Stimulated activated CD8-positive, alpha-beta memory T cell treated with anti-CD3 and anti-CD28 coated beads, Interleukin-12 subunit alpha, Interleukin-12 subunit beta, amount 100 ng/mL, for 1 hour (primary cell): ENCODE measurements at places on chromosomes 5 and 9.

DNA sequence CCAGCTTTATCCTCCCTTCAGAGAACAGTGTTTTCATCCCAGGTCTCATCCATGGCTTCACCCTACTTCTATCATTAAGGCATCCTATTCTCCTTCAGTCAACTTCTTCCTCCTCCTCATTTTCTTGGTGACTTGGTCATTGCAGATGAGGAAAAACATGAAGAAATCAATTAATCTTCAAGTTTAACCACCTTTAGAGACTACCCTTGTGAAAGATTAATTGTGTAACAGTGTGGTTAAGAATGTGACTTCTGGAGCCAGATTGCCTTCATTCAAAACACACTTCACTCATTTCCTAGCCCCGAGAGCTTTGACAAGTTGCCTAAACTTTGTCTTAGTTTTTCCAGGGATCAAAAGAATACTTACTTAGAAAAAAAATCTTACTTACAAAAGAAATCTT lies 110.0 kb downstream of the STK32A start:
- DNase-seq, result no peak

GRCh38 chr5:155087036-155087435 lies 73.5 kb downstream of the KIF4B start:
- DNase-seq, result no peak

DNA sequence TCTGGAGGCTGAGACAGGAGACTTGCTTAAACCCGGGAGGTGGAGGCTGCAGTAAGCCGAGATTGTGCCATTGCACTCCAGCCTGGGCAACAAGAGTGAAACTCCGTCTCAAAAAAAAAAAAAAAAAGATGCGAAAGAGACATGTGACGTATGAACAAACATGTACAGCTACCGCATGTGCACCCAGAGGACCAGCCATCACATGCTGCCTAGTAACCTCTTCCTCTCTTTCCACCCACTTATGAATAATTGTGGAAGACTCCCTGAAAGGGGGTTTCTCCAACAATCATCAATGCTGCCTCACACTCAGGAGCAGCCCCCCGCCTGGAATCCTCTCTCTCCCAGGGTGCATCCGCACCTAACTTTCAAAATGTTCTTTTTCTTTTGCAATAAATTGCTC lies 2.2 kb downstream of the SARDH start:
- DNase-seq, result no peak

DNA sequence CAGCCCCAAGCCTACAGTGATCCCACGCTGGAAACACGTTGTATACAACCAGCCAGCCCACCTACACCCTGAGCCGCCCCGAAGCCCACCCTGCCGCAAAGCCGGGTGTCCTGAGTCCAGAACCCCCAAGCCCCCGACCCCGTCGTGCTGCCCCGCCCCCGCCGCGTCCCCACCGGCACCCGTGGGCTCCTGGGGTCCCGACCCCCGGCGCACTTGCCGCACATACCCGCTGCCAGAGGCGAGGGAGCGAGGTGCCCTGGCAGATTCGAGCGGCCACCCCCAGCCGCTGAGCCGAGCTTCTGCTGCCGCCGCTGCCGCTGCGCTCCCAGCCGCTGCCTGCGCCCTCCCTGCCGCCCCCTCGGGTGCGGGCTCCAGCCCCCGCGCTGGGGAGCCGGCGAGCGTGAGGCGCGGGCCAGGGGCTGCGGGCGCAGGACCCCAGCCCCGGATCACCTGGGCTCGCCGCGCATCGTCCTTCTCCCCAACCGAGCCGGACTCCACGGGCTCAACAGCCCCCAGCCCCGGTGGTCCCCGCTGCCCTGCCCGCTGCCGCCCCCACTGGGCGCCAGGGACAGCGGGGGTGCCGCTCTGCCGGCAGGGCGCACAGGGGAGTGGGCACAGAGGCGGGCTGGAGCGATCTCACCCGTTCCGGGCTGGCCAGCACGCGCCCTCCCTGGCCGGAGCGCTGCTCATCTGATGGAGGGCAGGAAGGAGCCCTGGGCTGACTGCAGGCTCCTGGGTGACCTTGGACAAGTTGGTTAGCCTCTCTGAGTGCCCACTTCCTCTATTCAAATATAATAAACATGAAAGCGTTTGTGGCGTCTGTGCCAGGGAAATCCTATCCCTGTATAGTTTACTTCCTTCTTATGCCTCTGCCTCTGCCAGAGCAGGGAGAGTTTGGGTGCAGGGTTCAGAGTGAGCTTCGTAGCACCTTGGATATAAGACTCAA lies at the start of gene HTR4:
TSS of gene HTR4 (minus strand) at position 692 of the 946 bp plus-strand sequence. CDS start 17,513 bp downstream, outside the sequence.
- DNase-seq, result no peak

DNA sequence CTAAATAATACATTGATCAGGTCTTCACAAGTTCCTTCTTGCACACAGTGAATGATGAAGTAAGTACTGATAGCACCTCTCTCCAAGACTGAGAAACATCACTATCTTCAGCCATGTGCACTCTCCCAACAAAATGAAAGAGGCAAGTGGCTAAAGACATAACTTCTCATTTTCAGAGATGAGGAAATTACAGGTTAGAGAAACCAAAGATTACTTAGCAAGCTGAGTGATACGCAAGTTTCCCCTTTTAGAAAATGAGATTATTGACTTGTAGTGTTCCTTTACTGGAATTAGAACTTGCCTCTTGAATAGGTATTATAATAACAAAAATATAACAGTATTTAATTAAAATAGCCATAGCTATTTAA lies 21.6 kb downstream of the CEMIP2 start:
- DNase-seq, result no peak

- DNase-seq, result no peak
These were observed 83.3 kb downstream of the MLLT3 start for GRCh38 chr9:20538956-20539355.

DNA sequence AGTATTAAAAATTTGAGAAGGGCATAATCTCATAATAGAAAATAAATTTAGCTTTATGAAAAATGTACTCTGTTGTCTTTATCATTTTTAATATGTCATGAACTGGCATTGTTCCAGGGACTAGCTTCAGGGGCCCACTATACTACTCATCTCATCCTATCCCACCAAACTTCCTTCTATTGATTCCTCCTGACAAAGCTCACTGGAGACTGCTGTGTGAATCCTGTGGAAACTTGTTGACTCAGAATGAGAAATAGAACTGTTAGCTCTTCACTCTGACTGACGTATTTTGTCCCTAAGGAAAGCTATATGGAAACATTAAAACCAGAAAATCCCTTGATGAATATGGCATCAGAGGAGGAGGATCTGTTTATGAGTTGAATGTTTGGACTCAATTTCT lies 29.8 kb upstream of the BNIP1 start:
- no peak for DNase-seq

- no peak for DNase-seq
These were observed 44.2 kb downstream of the ITGA1 start for GRCh38 chr5:52831786-52832511.

GRCh38 chr5:53035868-53036381 lies 46.8 kb downstream of the ITGA2 start:
- no peak for DNase-seq

DNA sequence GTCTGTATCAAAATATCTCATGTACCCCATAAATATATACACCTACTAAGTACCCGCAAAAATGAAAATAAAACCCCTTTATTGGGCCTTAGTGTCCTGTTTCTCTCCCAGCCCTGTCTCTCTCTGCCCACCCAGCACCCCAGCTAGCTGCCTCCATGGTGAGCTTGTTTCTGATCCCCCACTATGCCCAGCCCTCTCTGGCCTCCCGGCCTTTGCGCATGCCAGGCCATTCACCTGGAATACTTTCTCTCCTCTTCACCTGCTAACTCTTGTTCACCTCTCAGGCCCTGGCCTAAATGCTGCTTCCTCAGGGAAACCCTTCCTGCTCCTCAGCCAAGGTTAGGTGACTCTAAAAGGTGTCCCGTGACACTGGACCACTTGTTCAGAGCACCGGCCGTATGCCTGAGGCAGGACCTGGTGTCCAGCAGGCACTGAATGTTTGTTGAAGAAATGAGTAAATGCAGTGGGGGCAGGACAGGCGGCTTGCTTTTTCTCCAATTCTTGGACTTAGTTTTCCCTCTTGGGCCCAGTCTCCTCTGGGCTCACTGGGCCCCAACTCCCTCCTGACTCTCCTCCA lies 58.5 kb downstream of the PSD2 start:
- DNase-seq, result no peak

DNA sequence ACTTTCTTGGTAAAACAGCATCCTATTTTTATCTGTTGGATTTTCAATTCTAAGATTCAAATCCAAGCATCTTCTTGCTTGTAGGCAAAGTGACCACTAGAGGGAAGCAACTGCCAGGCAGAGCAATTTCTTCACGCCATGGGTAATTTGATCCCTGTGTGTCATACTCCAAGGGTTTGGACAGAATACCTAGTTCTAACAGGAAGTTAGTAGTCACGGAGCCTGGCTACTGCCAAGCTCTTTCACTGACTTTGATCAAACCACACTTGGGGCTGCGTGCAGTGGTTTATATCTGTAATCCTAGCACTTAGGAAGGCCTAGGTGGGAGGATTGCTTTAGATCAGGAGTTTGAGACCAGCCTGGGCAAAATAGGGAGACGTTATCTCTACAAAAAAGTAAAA lies 473.6 kb upstream of the TNC start:
- DNase-seq, result no peak

GRCh38 chr9:88015606-88016005 lies 41.3 kb upstream of the CDK20 start:
- DNase-seq, result no peak

- no peak for DNase-seq
These were observed 32.7 kb downstream of the LNPEP start for GRCh38 chr5:96968614-96969013.

DNA sequence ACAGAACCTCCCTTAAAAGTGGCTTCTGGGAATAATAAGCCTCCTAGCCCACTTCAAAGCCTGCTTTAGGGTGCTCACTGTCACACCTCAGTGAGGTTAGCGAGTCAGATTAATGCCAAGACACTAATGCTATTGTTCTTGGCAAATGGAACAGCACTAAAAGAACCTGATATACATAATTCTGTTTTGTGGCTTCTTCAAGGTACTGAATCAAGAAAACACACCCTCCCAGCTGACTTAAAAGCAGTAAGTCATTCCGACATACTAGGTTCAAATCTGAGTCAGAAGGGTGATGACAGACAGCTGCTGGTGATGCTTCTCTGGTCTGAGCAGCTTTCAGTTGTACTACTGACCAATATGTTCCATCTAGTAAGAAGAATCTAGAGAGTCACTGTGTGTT lies 121.6 kb downstream of the OXCT1 start:
- no peak for DNase-seq

DNA sequence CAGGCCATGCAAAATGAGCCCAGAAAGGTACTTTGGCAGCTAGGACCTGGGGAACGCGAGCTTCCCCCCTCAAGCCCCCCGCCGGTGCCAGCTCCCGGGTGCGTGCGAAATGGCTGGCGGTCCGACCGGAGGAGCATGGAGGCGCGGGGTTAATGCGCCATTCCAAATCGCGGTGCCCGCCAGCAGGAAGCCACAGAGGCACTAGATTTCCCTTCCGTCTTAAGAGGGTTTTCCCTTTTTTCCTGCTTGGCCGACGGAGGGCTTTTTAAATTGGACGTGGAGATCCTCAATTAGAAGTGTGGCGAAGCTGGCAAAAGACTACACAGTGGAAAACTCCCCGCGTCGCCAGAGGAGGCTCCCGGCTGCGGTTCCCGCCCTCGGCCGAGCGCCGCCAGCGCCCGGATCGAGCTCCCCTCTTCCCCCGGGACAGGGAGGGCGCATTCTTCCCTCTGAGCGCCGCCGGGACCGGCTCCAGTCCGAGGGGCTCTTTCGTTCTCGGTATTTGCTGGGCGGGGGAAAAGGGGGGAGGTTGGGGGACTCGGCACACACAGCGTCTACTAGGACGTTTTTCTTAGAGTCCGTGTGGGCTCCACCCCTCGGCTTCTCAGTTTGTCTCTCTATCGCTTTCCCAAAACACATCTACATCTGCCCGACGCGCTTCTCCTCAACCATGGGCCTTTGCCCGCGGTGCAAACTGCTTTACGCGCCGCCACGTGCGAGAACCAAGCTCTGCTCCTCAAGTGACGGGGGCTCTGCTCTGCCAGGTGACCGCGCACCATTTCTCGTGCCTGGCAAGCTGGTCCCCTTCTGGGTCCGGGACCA lies 3.0 kb downstream of the GDNF start:
- DNase-seq, result no peak

GRCh38 chr9:111463048-111463447 lies 21.1 kb downstream of the ECPAS start:
- no peak for DNase-seq

GRCh38 chr9:125564631-125565030 lies 142.4 kb downstream of the MAPKAP1 start:
- no peak for DNase-seq

GRCh38 chr9:133237035-133237731 lies 28.1 kb upstream of the OBP2B start:
- no peak for DNase-seq

GRCh38 chr9:94096819-94097577 lies 12.7 kb downstream of the PTPDC1 start:
- no peak for DNase-seq

GRCh38 chr9:15670894-15671293 lies 118.1 kb downstream of the CCDC171 start:
- DNase-seq, result no peak

- DNase-seq, result no peak
These were observed 202.6 kb downstream of the PIK3R1 start for GRCh38 chr5:68418201-68418600.

DNA sequence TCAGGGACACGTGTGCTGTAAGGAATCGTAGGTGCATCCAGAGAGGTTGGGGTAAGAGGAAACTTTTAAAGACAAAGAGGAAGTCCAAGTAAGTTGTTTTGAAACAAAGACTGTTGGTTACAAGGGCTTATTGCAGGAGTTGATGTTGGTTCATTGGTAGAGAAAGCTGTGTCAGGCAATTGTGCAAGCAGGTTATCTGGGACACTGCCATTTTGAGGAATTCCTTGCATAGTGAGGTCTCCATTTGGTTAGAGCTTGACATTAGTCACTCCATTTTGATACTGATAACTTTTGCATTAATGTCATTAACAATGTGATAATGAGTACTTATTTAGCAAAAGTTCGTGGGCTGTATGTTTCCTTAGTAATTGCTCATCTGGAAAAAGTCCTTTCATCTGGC lies 24.9 kb downstream of the CNOT6 start:
- no peak for DNase-seq

GRCh38 chr5:179915406-179915935 lies 7.8 kb upstream of the TBC1D9B start:
- no peak for DNase-seq
